Kidney epithelial cell (primary cell): ENCODE measurements at places on chromosomes 1 and 21.

- DNase-seq: no peak
Observed at GRCh38 chr1:21257431-21258135, 32.7 kb downstream of the ECE1 start.

- no peak for DNase-seq
Observed at GRCh38 chr1:220224033-220224432, 48.2 kb downstream of the RAB3GAP2 start.

DNA sequence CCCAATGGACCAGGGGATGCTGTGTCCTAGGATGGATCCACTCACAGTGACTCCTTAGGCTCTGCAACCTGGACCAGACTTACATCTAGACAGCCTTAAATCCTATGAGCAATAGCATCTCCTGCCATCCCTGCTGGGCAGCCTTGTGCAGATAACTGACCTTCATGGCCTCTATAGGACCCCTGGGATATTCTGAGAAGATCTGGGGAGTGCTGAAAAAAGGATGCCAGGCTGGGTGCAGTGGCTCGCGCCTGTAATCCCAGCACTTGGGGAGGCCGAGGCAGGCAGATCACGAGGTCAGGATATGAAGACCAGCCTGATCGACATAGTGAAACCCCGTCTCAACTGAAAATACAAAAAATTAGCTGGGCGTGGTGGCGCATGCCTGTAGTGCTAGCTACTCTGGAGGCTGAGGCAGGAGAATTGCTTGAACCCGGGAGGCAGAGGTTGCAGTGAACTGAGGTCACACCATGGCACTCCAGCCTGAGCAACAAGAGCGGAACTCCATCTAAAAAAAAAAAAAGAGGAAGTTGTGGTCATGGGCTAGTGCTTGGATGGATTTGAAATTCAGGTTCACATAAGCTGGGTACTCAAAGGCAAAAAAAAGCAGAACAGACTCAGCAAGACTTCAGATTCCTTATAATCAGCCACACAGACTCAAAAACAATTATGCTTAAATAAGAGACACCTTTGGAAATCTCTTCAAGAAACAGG, 10.9 kb upstream of the SH2D1B start:
- no peak for DNase-seq

- no peak for DNase-seq
Observed at GRCh38 chr21:41600556-41600955, 92.6 kb upstream of the TMPRSS2 start.

DNA sequence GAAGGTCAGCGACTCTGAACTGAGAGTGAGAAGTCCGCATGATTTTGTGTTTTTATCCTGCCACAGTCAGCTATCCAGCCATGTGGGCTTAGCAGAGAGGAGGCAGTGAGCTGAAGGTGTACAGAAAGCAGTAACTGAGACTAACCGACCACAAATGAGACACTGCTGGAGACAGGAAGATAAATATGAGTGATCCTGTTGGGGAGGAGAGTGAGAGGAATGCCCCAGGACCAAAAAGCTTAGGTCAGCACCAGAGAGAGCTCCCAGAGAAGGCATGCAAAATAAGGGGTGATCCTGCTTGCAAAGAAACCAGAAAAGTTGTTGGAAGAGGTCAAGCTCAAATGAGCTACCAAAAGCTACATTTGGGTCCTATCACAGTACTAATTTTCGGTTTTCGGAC, 63.7 kb downstream of the HLCS start:
- no peak for DNase-seq
